Activated naive CD4-positive, alpha-beta T cell treated with anti-CD3 and anti-CD28 coated beads for 36 hours (primary cell): ENCODE measurements at places on chromosomes 5 and 9. TPM values are rescaled to one million over a fixed set of nuclear protein-coding genes. Genes with fewer than 3 reads are reported as not detected.
A peak's percentile ranks its signal among the peaks of the same experiment; 100 is the strongest.

The ZNF618 gene
- 0.10 TPM for total RNA-seq

The TRIM36 gene
- total RNA-seq, result not detected

GRCh38 chr5:153365547-153365946, 124.9 kb upstream of the GRIA1 start:
- no peak overlapping the region for H3K4me3 ChIP-seq
- DNase-seq, result no peak
- no peaks in the 10 kb centered on the region for H3K36me3 ChIP-seq

GRCh38 chr9:134066526-134066912, 1.3 kb downstream of the BRD3 start:
- DNase-seq, result peak; percentile 22
- H3K27ac ChIP-seq, result peak overlapping the region; percentile 92
- peaks cover 11% of the 10 kb centered on the region for H3K27me3 ChIP-seq
- H3K4me1 ChIP-seq, result peaks cover 32% of the 10 kb centered on the region
- H3K4me3 ChIP-seq, result peak overlapping the region; percentile 87

The EDIL3 gene
- total RNA-seq, result not detected

- H3K4me1 ChIP-seq, result peaks cover 21% of the 10 kb centered on the region
- H3K36me3 ChIP-seq, result peaks cover 3% of the 10 kb centered on the region
- no peak overlapping the region for H3K27ac ChIP-seq
- DNase-seq, result peak; percentile 58
These were observed 175.0 kb downstream of the AUH start for GRCh38 chr9:91186632-91187108.

DNA sequence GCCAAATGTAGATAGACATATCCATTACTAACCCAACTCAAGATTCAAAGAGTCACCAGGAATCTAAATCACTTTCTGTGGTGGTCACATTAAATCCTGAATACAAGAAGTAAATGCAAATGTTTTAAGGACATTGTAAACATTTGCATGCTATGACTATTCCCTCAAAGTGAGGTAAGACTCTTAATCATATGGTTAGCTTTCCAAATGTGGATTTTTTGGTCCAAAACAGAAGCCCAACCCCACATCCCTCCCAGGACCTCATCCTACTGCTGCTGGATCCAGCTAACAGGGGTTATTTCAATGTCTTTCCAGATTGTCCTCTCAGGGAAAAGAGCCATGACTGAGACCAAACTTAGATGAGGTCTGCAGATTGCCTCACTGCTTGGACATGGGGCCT, 228.1 kb upstream of the PANK3 start:
- DNase-seq, result no peak
- H3K4me1 ChIP-seq, result no peaks in the 10 kb centered on the region
- no peak overlapping the region for H3K27ac ChIP-seq
- H3K36me3 ChIP-seq, result no peaks in the 10 kb centered on the region
- H3K27me3 ChIP-seq, result peaks cover 40% of the 10 kb centered on the region

GRCh38 chr9:125784286-125785049, 37.3 kb downstream of the PBX3 start:
- peaks cover 11% of the 10 kb centered on the region for H3K36me3 ChIP-seq
- H3K4me3 ChIP-seq, result no peak overlapping the region
- H3K27ac ChIP-seq, result no peak overlapping the region
- H3K4me1 ChIP-seq, result peaks cover 15% of the 10 kb centered on the region
- H3K27me3 ChIP-seq, result no peaks in the 10 kb centered on the region
